ENCODE measurements at places on chromosomes 1 and 21.

DNA sequence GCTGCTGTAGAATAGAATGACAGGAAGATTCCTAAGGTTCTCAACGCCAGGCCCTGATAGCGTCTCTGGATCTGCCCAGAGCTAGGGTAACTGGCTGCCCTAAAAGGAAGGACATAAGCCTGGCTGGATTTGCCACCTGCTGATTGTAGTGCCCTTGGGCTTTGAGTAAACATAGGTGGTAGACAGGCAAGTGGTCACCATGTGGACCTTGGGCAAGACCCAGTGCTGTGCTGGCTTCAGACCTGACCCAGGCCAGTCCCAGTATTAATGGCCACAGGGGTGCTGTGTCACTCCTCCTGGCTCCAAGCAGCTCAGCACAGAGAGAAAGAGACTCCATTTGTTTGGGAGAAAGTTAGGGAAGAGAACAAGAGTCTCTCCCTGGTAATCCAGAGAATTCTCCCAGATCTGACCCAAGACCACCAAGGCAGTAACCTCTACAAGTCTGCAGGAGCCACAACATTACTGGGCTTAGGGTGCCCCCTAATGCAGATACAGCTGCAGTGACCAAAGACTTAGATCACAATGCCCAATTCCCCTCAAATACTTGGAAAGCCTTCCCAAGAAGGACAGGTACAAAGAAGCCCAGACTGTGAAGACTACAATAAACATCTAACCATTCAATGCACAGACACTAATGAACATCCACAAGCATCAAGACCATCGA lies 44.5 kb downstream of the PHTF1 start:
- peak; percentile 54 for DNase-seq

- DNase-seq, result peak; percentile 86
These were observed 248.6 kb downstream of the DNM3 start for GRCh38 chr1:172089768-172090510.

GRCh38 chr1:11693024-11693590 lies 1.6 kb downstream of the DRAXIN start:
- no peak for DNase-seq

DNA sequence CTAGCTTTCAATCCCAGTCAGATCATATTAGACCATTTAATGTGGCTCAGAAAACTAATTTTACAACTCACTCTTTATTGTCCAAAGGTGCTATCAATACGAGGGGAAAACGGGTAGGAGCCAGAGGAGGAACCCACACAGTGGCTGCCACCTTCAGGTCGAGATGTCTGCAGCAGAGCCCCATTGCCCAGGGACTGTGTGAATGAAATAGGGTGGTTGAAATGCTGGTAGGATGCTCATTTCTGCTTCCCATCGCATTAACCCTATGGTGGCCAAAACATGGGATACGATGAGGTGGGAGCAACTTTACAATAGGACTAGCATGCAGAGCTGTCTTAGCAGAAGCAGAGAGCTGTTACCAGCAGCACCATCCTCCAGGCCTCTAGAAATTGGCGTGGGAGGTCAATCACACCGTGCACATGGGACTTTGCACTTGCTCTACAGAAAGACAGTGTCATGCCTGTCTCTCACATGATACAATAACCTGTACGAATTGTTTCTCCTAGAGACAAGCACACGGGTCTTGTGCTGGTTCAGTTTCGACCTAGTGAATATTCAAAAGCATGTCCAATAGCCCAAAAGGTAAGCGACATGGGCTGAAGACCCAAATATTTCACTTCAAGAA lies 69.5 kb upstream of the DESI2 start:
- peak; percentile 65 for DNase-seq

GRCh38 chr1:185626344-185626743 lies 107.8 kb upstream of the HMCN1 start:
- no peak for DNase-seq

DNA sequence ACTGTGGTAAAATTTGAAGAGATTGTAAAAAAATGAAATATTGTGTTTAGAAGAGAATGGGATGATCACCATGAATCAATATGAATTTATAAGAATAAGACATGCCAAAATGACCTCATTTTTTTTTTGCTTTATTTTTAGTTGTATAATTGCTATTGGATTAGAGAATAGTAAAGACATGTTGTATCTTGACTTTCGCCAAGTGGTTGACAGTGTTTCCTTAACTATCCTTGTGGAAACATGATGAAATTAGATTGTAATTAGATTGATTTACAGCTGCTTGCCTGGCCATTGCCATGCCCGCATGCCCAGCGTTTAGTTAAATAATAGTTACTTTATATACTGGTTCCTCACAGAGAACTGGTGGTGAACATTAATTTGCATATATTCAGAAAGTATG lies 154.9 kb downstream of the MAGI3 start:
- DNase-seq, result no peak

- peak; percentile 87 for DNase-seq
These were observed 12.3 kb upstream of the IFNLR1 start for GRCh38 chr1:24199291-24199900.

GRCh38 chr1:230686747-230687146 lies 27.2 kb downstream of the AGT start:
- no peak for DNase-seq

- no peak for DNase-seq
These were observed 1048.5 kb downstream of the PLA2G4A start for GRCh38 chr1:187877220-187877619.

GRCh38 chr1:204830747-204831146 lies 39.9 kb upstream of the NFASC start:
- no peak for DNase-seq

GRCh38 chr1:241918879-241919278 lies 38.7 kb upstream of the BECN2 start:
- DNase-seq, result no peak

DNA sequence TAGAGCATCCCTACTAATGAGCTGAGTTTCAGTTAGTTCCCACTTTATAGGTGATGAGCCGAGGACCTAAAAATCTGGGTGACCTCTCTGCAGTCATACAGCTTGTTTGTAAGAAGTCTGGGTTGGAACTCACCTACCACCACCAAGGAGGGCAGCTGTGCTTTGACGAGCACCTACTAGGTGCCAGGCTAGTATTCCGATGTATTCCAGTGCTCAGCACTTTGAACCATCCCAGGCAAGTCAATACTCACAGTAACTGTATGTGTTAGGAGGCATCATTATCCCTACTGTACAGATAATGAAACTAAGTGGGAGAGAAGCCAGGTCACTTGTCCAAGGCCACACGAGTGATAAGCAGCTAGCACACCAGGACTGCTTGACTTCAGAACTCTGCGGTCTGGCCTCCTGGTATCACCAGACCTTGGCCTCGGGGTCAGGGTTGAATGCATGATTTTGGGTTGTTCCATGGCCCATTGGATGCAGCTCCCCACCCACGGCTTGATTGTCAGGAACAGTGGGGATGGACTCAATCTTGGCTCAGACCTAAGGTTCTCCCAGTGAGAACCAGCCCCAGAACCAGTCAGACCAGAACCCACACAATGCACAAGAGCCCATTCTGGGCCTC lies 20.7 kb downstream of the ECE1 start:
- no peak for DNase-seq
